ENCODE measurements at places on chromosomes 3 and 15.

- DNase-seq: no peak
These were observed 149.4 kb upstream of the SLC6A11 start for GRCh38 chr3:10666621-10667020.

GRCh38 chr3:195032106-195032759 is 238.7 kb downstream of the XXYLT1 start:
- no peak for DNase-seq

GRCh38 chr3:147351301-147351700 is 55.0 kb downstream of the ZIC4 start:
- DNase-seq: no peak

- no peak for DNase-seq
These were observed 32.6 kb downstream of the ALS2CL start for GRCh38 chr3:46660543-46661523.

GRCh38 chr3:59212128-59212779 is 162.4 kb upstream of the CFAP20DC start:
- no peak for DNase-seq

- no peak for DNase-seq
These were observed 24.7 kb downstream of the HCN4 start for GRCh38 chr15:73344056-73344455.

DNA sequence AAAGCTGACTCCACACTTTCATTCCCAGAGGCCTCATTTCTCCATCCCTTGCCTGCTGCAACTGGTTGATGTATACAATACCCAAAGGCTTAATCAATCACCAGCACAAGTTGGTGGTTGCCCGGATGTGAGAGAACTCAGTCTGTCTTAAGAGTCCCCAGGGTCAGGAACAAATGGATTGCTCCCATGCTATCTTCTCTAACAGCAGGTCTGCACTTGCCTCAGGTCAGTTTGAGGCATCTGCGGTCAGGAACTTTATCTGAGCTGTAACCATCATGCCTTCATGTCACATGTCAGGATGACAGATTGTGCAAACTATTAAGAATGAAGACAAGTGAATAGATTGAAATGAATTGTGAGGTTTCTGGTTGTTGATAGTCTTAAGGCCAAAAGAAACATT is 56.1 kb downstream of the BFSP2 start:
- DNase-seq: no peak
